Stimulated activated CD8-positive, alpha-beta memory T cell treated with anti-CD3 and anti-CD28 coated beads, Interleukin-4, amount 100 ng/mL, for 1 hour (primary cell): ENCODE measurements at places on chromosomes 7 and 10.

- DNase-seq: no peak
These were observed 1091.8 kb downstream of the LRMDA start for GRCh38 chr10:76523246-76523645.

GRCh38 chr7:8063706-8064297, 95.2 kb downstream of the GLCCI1 start:
- DNase-seq: no peak

DNA sequence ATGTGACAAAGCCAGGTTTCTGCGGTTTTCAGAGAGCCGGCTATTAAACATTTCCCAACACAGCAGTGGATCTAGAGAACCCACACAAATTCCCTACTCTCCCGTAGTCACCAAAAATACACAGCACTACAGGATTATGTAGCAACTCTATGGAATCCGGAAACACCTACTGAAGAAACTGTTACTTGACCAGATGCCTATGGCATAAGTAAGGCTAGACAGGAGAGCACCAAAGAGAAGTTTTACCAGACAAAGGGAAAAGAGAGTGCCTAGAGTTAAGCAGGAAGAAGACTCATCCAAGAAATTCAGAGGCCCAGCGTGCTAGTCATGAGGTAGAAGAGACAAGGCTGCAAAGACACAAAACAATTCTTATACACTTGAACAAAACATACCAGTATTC, 321.1 kb downstream of the PARD3 start:
- no peak for DNase-seq

DNA sequence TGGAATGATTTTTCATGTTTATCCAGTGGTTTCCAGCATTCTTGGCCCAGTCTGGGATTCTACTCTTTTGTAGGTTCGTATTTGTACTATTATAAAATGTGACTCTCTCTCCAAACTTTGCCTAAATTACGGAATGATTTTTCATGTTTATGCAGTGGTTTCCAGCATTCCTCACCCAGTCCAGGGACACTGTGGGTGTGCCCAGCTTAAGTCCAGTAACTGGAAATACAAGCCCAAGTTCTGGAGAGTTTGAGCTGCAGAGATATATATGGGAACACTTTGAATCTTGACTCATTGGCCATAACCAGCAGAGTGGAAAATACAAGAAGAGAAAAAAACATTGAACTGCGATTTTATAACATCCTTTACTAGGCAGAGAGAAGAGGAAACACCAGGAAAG, 5.9 kb upstream of the MAGI2 start:
- DNase-seq: no peak

- no peak for DNase-seq
These were observed 49.2 kb upstream of the KCNMA1 start for GRCh38 chr10:77686650-77687417.

- no peak for DNase-seq
These were observed 102.8 kb downstream of the POLL start for GRCh38 chr10:101485207-101485606.

GRCh38 chr10:45080331-45080730, 79.6 kb downstream of the ZNF22 start:
- no peak for DNase-seq

GRCh38 chr10:77416311-77417135, 221.1 kb downstream of the KCNMA1 start:
- no peak for DNase-seq

GRCh38 chr7:51455948-51456347, 139.3 kb upstream of the COBL start:
- DNase-seq: no peak
